ENCODE measurements at places on chromosomes 2 and 18.

DNA sequence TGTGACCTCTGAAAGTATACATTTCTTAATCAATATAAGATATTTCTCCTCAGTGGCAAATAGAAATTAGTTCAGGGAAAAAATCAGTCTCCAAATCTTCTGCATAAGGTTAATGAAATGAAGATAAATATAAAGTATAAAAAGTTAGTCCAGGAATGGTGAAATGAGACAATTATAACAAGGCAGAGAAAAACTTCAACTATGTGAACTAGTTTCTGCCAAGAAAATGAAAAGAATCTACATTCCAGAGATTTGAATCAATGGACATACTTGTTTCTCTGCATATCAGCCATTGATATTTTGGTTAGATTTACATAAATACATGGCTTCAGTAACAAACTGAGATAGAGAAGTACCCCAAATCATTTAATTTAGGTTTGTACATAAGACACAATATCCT lies 249.0 kb downstream of the EXOC6B start:
- peak; percentile 18 for DNase-seq

DNA sequence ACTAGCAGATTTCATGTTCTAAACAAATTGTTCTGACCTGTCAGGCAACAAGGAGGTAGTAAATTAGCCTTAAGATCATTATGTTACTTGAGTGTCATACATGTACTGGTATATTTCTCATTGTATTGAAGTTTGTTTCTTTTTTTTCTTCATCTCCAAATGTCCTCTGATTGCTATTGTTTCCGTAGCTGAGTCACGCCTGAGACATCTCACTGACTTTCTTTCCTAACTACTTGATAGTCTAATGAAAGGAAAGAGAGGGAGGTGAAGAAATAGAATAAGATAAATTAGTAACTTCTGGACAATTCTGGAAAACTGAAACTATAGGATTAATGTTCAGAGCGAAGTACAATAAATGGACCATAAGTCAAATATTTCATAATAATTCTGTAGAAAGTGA lies 1049.9 kb downstream of the TSN start:
- DNase-seq, result peak; percentile 23

- no peak for DNase-seq
Observed at GRCh38 chr2:69790601-69790959, 38.9 kb upstream of the GMCL1 start.

- DNase-seq, result no peak
Observed at GRCh38 chr2:223621901-223622300, 19.7 kb upstream of the SCG2 start.

DNA sequence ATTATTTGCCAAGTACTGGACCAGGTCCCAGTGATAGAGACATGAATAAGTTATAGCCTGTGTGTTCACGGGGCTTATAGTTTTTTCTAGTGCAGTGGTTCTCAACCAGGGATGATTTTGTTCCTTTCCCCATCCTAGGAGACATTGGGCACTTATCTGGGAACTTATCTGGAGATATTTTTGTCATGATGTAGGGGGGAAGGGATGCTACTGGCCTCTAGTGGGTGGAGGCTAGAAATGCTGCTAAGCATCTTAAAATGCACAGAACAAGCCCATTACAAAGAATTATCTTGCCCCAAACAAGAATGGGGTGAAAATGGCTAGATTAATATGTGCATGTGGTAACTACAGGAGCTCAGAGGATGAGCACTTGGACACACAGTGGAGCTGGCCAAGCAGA lies 75.2 kb downstream of the KLHL29 start:
- no peak for DNase-seq

- DNase-seq, result no peak
Observed at GRCh38 chr2:36389091-36389564, 33.5 kb downstream of the CRIM1 start.

DNA sequence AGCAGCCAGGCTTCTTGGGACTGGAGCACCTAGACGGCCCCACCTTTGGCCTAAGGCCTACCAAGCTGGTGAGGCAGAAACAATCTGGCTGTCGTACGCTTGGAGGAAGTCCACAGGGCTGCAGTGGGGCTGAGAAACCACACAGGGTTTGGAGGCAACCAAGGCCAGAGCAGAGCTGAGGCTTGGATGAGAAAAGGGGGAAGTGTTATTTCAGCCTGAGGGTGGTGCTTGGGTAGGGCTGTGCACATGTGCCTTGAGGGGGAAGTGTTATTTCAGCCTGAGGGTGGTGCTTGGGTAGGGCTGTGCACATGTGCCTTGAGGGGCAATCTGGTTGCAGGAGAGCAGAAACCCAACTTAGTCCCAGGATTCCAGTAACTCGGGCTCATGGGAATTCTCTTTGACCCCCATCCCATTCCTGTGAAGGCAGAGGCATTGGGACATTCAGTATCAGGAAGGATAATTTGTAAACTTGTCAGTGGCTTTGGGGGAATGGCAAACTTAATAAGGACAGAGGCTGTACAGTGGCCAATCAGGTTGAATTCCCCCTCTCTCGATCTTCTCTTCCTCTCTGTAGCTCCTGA lies 971 bp upstream of the FBXO41 start:
- DNase-seq, result no peak
